DMS79 treated with DMSO at 0.1 percent for 48 hours (cell line): ENCODE measurements at places on chromosomes 11 and 22.

GRCh38 chr22:33007485-33007884 lies 50.7 kb downstream of the SYN3 start:
- no peak for DNase-seq

- DNase-seq, result peak; percentile 37
These were observed at the start of gene ABCG4 for GRCh38 chr11:119149018-119149785. TSS of gene ABCG4 (plus strand) at chr11:119149052. CDS start at chr11:119149966, 914 bp downstream.

GRCh38 chr11:86606270-86606835 lies 66.1 kb downstream of the ME3 start:
- DNase-seq, result no peak

DNA sequence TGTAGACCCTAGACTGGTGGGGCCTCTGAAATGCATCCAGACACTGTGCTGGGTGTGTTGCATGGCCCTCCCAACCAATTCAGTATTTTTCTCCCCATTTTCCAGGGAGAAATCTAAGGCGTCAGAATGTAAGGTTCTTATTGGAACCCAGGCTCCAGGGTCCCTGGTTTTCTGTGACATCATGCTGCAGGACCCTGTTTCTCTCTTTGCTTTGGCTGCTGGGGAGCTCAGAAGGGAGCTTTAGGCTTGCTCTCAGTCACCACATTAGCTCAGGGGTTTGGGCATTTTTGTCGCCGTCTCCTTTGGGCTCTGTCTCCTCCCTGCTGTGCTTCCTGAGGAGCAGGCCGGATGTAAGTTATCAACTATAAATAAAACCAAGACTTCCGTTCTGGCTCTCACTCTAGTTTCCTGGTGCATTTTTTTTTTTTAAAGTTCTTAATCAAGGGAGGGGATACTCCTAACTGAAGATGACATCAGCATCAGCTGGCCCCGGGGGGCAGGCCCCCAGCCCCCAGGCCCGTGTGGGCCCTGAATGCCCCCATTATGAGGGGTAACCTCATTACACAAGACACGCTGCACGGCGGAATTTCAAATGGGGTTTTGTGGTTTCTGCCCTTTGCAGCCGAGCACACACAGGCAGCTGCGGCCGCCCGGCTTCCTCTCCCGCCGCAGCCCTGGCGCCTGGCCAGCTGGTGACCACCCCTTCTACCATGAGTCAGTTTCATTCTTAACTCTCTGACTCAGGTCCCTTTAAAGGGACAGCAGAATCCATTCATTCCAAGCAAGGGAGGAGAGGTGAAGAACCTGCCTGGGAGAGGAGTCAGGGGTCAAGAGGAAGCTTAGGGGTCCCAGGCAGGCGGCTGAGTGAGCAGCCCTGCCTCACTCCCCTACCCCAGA lies 3.2 kb downstream of the MYEOV start:
- DNase-seq, result peak; percentile 56

- no peak for DNase-seq
These were observed 31.7 kb downstream of the FLRT1 start for GRCh38 chr11:64067230-64067993.

DNA sequence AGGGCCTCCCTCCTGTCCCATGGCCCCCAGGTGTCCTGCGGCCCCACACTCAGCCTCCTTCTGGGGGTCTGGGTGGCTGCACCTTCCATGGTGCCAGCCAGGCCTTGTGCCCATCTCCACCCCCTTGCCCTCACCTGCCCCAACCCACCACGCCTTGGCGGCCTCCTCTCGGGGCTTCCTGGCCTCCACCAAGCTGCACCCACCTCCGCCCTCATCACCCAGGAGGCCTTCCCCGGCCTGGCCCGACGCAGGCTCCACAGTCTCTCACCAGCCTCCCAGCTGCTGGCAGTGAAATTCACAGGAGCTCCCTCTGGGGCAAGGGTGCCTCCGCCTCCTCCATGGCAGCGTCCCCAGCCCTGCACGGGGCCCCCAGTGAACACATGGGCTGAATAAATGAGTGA lies 35.9 kb upstream of the WNT7B start:
- no peak for DNase-seq

- DNase-seq, result no peak
These were observed 158.7 kb downstream of the ST3GAL4 start for GRCh38 chr11:126514061-126514693.

DNA sequence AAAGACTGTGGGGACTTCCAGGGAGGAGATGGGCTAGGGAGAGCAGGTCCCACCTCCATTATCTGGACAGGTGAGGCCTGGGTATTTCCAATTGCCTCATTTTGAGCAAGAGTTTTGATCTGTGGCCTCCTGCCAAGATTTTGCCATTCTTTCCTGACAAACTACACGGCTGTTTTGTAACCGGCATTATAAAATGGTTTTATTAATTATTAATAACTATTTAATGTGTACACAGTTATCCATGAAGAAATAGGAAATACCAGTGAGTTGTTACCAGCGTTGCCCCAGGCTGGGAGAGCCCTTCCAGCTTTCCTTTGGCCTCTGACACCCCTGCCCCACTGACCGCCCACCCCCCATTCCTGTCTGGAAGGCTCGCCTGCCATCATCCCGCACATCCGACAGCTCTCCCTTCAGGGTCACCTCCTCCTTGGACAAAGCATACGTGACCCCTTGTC lies 14.9 kb upstream of the SEC14L3 start:
- no peak for DNase-seq

GRCh38 chr11:29914203-29914930 lies 102.5 kb downstream of the KCNA4 start:
- no peak for DNase-seq

- DNase-seq, result no peak
These were observed 28.9 kb upstream of the YAP1 start for GRCh38 chr11:102081313-102081712.

- no peak for DNase-seq
These were observed 2.5 kb downstream of the DDIAS start for GRCh38 chr11:82903843-82904586.

DNA sequence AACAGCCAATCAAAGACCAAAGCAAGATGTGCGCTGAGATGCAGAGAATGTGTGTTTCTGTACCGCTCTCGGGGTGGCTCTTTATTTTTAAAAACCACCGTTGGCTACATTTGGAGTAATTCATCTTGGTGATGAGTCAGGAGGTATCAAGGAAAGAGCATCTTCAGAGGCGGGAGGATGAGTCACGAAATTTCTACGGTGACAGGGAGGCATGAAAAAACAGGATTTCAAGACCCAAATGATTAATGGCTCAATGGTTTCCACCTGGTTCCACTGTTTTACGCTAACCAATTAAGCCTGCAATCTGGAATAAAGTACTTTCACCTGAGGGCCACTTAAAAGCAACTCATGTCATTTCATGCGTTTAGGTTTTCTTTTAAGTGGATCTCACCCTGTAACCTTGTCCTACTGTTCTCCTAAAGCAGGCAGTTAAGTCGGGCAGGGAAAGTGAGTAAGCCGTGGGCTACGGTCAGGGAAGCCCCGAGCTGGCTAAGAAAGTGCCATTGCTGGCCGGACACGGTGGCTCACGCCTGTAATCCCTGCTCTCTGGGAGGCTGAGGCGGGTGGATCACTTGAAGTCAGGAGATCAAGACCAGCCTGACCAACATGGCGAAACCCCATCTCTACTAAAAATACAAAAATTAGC lies 74.6 kb downstream of the CELSR1 start:
- peak; percentile 88 for DNase-seq

- DNase-seq, result no peak
These were observed 13.6 kb downstream of the SCARF2 start for GRCh38 chr22:20423906-20424551.

DNA sequence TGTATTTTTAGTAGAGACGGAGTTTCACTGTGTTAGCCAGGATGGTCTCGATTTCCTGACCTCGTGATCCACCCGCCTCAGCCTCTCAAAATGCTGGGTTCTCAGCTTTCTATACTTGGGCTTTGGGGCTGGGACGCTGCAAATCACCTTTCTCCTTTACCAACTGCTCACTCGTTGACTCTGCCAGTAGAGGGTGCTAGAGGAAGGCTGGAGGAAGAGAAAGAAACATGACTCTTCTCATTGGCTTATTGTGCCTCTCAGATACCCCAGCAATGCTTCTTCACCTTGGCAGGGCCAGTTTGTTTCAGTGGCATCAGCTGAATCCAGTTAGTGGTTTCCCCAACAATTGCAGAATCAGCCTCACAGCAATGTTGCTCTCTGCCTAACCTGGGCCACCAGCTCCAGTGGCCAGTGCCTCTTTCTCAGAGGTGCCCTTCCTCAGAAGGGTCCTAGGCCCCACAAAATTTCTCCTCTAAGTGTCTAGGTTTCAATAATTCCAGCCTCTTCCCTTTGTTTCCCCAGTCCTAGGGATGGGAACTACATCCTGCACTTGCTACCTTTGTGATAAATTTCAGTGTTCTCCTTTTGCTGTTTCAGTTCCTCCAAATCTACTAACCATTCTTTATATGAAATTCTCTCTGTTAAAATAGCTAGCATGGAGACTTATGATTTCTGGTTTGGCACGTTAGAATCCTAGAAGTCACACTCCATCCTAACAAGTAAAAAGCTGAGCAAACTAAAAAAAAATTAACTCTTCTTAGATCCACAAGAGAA lies 71.5 kb upstream of the VSTM5 start:
- DNase-seq, result peak; percentile 26

GRCh38 chr11:79922641-79923040 lies 481.8 kb upstream of the TENM4 start:
- DNase-seq, result no peak

DNA sequence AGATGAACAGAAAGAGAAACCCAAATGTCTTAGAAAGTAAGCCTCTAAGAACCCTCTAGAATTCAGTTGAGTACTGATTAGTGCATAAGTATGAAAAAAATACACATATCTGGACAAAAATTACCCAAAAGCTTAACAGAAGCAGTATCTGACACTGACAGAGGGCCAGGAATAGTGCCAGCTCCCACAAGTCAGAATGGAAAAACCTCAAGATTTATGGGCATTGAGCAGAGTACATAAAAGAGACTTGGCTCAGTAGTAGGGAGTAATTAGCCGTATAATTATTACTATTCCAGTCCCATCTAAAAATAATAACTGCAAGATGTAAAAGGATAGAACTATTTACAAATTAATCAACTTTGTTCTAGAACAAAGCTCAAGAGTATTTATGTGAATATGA lies 834.5 kb downstream of the FAM181B start:
- no peak for DNase-seq

- no peak for DNase-seq
These were observed 222.1 kb upstream of the ANO3 start for GRCh38 chr11:26109658-26110368.

DNA sequence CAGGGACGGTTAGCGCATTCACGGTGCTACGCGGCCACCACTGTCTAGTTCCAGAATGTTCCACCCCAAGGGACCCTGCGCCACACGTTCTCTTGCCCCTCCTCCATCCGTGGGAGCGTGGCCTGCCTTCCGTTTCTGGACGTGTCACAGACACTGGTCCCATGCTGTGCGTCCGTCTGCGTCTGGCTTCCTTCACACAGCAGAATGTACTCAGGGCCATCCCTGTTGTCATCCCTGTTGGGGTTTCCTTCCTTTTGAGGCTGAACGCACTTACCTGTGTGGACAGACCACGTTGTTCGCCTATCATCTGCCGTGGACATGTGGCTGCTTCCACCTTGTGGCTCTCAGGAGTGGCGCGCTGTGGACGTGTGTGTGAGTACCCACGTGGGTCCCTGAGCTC lies 24.9 kb downstream of the BRSK2 start:
- no peak for DNase-seq

DNA sequence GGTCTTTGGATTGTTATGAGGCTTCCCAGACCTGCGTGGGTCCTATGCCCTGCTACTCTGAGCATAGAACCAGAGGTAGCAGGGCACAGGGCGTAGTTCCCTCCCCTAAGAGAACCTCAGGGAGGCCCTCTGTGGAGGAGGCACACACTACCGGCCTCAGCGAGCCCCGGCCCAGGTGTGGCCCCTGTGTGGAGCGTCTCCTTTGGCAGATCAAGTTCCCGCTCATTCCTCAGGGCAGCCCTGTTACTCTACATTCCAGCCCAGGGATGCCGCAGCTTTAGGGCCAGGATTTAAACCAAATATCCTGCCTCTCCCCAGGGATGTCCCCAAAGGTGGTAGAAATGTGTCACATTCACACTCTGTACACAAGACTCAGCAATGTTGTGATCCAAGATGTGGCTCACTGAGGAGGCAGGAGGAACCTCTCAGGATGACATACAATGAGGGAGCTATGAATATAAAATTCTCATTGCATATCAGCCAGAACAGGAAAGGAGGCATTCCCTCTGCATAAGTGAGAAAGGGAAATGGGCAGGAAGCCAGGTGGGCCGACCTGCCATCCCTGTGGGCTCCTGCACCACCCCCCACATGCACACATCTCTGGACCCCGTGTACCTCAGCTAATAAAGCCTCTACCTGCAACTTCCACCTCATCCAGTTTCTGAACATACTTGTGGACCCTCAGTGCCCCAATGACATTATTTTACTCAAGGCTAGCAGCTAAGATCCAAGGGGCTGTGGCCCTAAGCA lies 131.9 kb upstream of the TEAD1 start:
- DNase-seq, result no peak

DNA sequence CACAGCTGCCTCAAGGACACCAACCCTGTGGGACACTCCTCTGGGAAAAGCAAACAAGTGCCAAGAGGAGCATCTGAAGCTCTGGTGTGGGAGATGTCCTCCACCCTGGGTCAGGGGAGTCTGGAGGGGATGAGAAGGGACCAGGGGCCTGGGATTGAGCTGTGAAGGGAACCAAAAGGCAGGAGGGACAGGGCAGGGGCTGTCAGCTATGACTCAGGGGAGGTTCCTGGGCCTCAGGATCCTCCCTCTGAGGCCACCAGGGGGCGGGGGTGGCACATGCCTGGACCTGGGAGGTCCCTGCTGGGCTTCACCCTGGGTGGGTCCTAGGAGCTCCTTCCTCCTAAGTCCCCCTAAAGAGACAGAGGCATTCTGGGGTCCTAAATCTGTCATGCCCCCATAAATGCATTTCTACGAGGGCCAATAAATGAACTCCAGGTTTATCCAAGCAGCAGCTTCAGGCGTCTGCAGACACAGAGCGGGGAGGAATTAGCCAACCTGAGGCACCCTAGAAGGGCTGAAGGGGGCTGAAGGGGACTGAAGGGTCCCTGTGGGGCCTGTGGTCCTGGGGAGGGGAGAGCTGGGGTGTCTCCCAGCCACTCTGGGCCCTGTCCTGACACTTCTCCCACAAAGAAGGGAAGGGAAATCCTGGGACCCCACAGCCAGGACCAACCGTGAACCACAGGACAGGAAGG lies 31.9 kb upstream of the IGLL5 start:
- no peak for DNase-seq

GRCh38 chr11:11338304-11338703 lies 14.7 kb downstream of the CSNK2A3 start:
- DNase-seq, result no peak

DNA sequence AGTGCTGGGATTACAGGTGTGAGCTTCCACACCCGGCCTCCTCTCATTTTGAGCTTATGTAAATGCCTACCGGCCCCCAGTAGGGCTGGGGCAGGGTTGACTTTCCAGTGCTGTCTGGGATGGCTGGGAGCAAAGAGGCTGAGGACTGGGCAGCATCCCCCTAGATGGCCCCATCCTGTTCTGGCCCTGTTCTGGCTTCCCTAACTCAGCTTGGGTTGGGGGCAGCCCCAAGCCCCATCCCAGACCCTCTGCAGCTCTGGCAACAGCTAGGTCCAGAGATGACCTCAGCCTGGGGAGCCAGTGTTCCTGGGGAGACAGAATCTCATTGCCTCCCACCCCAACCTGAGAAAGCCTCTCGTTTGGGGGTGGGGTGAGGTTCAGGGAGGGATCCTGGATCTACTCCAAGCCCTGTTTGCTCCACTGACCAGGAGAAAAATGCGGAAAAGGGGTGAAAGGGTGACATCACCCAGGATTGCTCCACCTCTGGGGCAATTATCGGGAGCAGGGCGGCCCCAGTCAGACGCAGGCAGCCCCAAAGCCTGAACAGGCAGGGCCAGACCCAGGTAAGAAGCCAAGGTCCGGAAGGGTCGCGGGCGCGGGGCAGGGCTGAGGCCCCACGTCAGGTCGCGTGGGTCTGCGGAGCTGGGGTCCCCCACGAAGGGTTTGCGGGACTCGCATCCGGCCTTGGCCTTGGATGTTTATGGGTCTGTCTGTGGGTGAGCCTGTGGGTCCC lies at the start of gene PNPLA2:
Gene PNPLA2, plus strand, starts transcription at position 519 of the 733 bp plus-strand sequence. CDS start 805 bp downstream, outside the sequence.
- DNase-seq, result no peak
